NB4 (cell line): ENCODE measurements at places on chromosomes 3 and 15.

GRCh38 chr3:104286645-104287044 is 1080.1 kb upstream of the ALCAM start:
- DNase-seq, result no peak

- no peak for DNase-seq
Measured at GRCh38 chr3:126867863-126868200, 115.1 kb upstream of the PLXNA1 start.

DNA sequence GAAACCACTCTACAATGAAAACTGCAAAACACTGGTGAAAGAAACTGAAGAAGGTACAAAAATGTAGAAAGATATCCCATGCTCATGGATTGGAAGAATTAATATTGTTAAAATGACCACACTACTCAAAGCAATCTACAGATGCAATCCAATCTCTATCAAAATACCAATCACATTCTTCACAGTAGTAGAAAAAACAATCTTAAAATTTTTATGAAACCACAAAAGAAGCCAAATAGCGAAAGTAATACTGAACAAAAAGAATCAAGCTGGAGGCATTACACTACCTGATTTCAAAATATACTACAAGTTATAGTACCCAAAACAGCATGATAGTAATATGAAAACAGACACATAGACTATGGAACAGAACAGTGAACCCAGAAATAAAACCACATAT is 36.9 kb downstream of the TXNRD3 start:
- no peak for DNase-seq

GRCh38 chr15:101676921-101677329 is 24.7 kb upstream of the TM2D3 start:
- DNase-seq, result no peak

GRCh38 chr3:37707428-37708372 is 154.0 kb upstream of the CTDSPL start:
- no peak for DNase-seq

DNA sequence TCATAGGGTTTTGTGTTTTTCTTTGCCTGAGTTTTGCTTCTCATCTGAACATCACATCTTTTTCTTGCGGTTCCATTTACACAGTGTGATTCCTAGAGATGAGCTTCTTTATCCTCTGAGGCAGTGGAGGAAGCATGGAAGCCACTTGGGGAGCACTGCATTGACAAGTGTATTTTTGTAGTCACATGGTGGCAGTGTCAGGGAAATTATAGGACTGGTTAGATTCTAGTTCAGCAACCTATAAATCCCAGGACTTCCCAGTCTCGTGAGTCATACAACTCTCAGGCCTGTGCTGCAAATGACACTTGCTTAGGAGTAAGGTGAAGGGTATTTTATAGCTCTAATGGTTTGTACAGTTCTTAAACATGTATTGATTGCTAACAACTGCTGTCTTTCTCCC is 58.4 kb downstream of the RBM6 start:
- DNase-seq, result peak; percentile 8

DNA sequence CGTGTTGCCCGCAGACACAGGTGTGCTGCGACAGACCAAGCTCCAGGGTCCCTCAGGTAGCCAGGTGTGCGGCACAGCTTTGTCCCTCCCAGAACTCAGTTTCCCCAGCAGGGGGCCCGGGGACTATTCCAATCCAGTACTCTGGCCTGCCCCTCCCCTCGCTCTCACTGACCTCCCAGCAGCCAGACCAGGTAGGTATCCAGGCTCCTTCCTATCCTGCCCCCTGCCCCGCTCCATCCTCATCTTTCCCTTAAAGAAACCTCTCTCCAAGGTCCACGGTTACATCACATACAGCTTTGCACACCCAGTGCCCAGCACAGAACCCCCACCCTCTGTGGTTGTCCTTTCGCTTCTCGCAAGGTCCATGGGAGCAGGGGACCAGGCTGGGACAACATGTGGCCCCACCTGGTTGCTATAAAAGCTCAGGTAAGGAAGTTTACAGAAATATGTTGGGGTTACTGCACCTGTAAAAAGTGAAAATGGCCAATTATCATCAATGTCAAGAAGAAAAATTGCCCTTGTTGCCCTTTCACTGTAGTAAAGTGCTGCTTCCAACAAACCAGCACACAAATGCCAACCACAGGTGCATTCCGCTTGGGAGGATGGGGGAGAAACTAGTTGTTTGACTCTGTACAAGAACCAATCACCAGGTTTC is 7.3 kb upstream of the CYP11A1 start:
- no peak for DNase-seq

DNA sequence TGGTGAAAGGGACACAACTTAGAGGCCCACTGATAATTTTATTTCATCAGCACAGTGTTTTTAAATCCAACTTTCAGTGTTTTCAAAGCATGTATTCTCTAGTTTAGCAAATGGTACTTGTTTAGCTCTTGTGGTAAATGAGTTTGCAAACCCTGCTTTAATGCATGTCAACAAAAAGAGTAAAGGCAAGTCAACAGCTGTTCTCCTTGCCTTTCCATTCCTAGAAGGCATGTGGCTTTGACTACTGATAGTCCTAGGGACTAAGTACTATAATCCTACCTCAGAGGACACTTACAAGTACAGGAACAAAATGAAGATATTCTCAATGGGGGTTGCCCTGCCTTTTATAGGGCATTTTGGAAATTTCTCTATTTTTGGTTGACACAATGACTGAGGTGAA is 13.1 kb downstream of the NPTN start:
- DNase-seq, result no peak

- DNase-seq, result no peak
Measured at GRCh38 chr3:8562081-8562595, 60.5 kb downstream of the LMCD1 start.

DNA sequence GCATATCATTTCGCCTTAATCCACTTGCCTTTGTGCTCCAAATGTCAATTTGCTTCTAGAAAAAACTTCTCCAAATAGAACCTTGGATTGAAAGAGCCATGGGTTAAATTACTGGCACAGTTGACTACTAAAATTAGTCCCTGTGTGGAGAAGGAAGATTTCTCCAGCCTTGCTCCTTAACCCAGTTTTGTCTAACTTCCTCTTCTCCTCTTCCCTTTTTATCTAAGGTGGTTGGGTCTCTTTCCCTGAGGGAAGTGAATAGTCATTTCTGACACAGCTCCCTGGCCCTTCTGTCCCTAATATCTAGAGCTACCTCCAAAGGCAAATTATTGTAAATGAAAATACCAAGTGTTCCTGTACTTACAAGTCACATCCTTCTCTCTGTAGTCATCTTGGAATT is 527.9 kb upstream of the TBL1XR1 start:
- DNase-seq, result peak; percentile 43

DNA sequence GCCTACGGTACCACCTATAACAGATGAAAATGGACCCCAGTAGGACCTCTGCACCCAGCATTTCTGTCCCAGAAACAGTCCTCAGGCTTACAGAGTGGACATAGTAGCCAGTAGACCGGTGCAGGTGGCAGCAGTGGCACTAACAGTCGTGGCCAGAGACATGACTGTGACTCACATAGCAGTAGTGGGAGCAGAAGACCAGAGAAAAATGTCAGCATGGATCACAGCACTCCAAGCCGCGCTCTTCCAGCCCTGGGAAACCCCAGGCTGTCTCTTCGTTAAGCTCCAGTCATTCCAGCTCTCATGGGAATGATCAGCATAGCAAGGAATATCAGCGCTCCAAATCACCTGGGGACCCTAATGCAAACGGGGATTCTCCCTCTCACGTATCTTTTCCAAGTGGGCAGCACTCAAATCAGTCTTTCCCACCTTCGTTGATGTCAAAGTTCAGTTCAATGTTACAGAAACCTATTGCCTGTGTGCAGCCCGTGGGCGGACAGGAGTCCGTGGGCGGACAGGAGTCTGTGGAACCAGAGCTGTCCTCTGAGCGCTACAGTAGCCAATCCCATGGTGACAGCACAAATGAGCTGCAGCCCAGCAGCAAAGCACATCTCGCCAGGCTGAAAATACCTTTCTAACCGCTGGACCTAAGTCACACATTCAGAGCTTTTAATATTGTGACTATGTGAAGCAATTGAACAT is 10.5 kb downstream of the BFSP2 start:
- no peak for DNase-seq

DNA sequence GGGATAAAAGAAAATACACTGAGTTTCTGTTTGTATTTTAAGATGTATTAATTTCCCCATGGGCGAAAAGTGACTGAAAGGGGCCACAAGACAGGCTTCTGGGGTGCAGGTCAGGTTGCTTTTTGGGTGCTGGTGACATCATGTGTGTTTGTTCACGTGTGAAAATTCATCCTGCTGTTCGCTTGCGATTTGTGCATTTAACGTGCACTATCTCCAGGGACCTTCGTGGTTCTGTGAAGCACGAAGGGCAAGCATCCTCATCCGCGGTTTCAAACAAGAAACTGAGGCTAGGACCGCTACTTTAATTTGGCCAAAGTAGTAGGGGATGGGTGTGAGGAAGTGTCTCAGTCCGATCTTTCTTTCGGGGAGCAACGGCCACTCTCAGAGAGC is 1.6 kb upstream of the SMAD6 start:
- peak; percentile 45 for DNase-seq
